ENCODE measurements at places on chromosomes 5 and 9.

- DNase-seq: no peak
These were observed 330.5 kb upstream of the ZNF462 start for GRCh38 chr9:106532306-106533015.

GRCh38 chr5:171980792-171981191, 25.6 kb downstream of the FBXW11 start:
- no peak for DNase-seq

GRCh38 chr5:176959051-176959450, 47.5 kb downstream of the UIMC1 start:
- no peak for DNase-seq

GRCh38 chr5:119275601-119276173, 80.1 kb upstream of the TNFAIP8 start:
- no peak for DNase-seq

DNA sequence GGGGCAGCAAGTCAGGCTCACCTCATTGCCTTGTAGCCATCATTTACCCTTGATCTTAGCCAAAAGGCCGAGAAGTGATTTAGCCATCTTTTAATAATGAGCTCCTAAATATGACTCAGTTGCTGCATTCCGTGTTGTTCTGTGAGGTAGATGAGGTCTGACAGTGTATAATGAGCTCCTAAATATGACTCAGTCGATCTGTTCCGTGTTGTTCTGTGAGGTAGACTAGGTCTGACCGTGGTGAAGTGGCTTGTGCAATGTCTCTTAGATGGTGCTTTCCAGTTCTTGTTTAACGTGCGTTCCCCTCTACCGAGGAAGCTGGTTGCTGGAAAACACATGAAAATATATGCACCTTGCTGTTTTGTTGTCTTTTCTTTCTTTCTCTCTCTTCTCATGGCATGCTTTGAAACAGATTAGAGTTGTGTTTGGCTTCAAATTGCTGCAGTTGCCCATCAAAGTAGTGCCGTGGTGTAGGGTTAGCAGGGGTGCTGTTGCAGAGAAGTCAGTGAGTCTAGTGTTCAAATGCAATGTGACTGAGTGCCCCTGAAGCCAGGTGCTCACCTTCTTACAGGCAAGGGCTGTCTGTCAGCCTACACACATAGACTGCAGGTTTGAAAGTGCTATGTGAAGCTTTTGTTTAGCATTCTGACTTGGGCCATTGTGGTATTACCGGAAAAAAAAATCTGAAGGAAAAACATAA, 118.6 kb downstream of the KDM4C start:
- no peak for DNase-seq

DNA sequence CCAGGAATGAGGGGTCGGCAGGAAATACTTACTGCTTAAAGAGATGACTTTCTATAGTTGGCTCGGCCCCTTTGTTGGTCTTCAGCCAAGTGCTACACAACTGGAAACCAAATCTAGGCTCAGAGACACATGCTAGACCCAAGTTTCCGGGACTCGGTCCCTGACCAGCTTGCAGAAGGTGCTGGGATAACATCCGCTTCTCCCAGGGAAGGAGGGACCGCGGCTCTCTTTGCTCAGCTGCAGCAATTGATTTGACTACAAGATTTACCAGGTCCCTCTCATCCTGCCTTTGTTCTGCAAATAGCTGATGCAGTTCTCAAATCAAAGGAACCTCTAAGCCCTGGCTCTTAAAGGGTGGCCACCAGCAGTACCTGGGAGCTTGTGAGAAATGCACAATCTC, 314.7 kb downstream of the MLLT3 start:
- DNase-seq: no peak

- DNase-seq: no peak
These were observed 95.1 kb upstream of the HMHB1 start for GRCh38 chr5:143716881-143717280.

- DNase-seq: no peak
These were observed 108.4 kb upstream of the FGF10 start for GRCh38 chr5:44497606-44498005.

GRCh38 chr9:10235376-10235775, 377.4 kb downstream of the PTPRD start:
- no peak for DNase-seq

DNA sequence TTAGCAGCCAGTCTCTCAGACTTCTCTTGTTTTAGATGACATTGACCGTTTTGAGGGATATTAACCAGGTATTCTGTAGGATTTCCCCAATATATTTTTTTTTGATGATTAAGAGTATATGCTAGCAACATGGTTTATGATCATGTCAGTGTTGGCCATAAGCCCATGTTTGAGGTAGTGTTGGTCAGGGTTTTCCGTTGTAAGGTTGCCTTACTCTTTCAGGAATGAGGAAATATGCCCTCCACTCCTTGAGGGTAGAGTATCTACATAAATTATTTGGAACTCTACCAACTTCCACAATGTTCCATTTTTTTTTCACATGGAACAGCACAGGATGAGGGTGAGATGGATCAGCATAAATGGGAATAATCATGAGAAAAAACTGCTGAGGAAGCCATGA, 188.4 kb upstream of the PRDM9 start:
- DNase-seq: no peak

DNA sequence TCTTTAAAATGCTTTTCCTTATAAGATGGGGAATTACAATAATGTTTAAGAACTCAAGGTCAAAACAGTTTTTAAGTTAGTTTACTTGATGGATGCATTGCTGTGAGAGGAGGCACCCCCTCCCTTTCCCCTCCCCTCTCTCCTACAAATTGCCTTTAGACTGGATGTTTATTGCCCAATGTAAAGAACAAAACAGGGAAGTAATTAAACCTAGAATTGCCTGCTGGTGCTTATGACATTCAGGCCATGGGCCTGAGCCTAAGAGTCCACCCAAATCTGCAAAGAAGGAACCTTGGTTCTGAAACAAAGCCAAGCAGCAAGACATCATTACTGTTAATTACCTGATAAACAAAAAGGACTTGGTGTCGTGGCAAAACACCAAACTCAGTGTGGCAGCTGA, 630.3 kb downstream of the ISL1 start:
- DNase-seq: no peak

- no peak for DNase-seq
These were observed 37.8 kb downstream of the MOCS2 start for GRCh38 chr5:53071738-53072137.

GRCh38 chr5:178126556-178126955, 4.3 kb upstream of the RMND5B start:
- DNase-seq: no peak

DNA sequence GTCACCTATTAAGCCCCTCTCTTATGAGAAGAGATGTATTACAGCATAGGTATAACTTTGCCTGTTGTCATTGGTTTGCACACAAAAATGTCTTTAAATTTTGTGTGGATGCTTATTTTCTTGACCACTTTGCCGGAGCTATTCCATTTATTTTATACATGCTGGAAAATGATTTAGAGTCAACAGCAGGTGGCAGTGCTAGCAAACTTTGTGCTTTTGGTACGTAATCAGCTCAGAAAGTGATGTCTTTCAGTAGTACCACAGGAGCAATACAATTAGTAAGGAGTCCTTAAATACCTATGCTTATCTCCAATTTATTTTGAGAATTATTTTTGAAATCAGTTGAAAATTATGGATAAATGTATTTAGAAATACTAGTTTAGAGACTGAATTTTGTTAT, 19.8 kb upstream of the NUDT12 start:
- DNase-seq: no peak

GRCh38 chr5:76662521-76662920, 39.3 kb upstream of the F2RL2 start:
- no peak for DNase-seq

GRCh38 chr9:91949392-91949945, 559 bp downstream of the ROR2 start:
- no peak for DNase-seq

DNA sequence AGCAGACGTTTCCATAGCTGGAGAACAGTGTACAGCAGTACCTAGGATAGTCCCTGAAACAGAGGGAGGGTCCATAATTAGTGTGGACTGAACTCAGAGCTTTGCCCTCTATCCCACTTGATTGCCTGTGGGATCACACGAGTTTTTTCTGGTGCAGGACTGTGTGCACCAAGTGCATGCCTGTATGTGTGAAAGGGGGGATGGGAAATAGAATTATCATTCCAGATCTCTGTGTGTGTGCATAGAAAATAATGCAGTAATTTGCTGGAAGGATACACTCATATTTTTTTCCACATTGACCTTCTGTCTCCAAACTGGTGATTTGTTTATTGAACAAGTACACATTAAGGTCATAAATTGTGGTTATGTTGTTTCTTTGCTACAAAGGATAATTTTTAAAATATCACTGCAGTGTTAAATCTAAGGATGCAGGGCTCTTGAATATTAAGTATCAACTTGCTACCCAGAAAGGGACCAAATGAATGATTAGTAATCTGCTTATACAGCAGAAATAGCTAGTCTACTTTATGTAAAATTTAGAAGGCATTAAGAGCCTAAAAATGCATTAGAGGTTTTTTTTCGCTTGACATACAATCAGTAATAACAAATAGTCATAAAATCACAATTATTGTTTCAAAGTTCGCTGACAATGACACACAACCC, 292.9 kb downstream of the CDH18 start:
- DNase-seq: no peak

DNA sequence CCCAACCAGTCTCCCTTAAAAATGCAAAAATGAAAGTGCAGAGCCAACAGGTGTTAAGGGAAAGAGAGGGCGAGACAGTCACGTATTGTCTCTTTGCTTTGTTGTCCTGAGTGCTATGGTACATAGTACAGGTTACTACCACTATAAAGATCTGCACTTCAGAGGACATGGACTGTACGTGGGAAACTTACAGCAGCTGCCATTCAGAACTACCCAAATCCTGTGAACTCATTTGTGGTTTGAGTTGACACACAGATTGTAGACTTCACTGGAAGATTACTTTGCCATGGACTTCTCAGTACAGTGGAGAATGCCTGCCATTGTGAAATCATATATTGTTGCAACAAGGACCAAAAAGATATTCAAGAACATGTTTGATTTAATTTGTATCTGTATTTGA, 34.8 kb downstream of the FBXO38 start:
- no peak for DNase-seq

GRCh38 chr9:121268598-121268850, 562 bp downstream of the GSN start:
- DNase-seq: no peak

DNA sequence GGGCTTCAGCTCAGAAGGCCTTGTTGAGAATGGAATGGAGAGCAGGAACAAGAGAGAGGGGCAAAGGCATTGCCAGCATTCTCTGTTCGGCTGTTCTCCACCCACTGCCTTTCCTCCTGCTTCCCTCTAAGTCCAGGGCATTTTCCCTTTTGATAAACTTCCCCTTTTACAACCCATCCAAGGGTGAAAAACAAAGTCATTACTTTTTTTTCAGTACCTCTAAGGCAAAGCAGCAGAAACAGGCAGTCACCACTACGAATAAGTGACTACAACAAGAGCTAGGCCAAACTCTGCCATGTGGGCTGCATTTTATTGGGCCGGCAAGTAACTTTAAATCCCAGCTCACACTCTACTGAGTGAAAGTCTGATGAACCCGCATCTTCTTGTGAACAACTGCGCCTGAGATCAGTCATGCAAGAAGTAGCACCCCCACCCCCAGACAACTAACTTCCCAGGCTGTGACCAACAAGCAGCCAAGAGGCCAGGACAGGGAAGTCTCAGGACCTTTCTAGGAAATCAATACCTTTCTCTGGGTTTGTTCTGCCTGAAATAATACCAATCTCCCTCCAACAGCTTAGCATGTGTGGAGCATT, 13.1 kb downstream of the IL7R start:
- no peak for DNase-seq

- DNase-seq: no peak
These were observed 802 bp downstream of the CCDC107 start for GRCh38 chr9:35658968-35659220.

DNA sequence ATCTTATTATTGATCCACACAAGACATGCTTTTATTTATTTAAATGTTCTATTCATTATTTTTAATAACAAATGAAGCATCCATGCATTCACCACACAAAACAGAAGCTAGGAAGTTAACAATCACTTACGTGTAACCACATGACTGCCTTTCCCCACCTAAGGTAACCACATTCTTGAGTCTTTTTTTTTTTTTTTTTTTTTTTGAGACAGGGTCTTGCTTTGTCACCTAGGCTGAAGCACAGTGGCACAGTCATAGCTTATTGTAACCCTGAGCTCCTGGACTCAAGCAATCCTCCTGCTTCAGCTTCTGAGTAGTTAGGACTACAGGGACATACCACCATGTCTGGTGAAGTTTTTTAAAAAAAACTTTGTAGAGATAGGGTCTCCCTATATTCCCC, 133.0 kb downstream of the DOCK2 start:
- DNase-seq: no peak

- no peak for DNase-seq
These were observed 26.7 kb downstream of the APBA1 start for GRCh38 chr9:69645488-69645887.

DNA sequence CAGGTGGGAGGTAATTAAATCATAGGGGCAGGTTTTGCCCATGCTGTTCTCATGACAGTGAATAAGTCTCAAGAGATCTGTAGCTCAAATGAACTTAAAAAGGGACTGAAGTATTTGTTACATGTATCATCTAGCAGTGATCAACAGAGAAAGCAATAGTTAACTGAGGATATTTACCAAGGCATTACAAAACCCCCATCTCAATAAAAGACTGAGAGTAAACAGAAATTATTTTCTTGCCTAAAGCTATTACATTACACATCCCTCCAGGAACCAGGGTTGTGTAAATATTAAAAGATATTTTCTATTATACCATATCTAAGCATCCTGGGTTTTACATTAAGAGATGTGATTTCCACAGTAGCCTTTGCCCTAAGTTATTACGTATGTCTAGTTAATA, 169.9 kb downstream of the CTNND2 start:
- no peak for DNase-seq

DNA sequence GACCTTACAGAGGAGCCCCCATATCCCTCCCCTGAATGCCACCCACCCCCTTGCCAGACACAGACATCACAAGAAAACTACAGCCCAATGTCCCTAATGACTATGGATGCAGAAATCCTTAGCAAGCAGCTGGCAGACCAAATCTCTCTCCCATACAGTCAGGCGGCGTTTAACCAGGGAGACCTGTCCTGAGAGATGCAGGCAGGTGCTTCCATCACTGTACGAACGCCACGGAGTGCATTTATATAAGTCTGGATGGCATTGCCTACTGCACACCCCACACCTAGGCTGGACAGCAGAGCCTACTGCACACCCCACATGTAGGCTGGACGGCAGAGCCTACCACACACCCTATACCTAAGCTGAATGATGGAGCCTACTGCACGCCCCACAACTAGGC, 34.4 kb upstream of the SARDH start:
- DNase-seq: no peak

GRCh38 chr5:168992016-168992415, 308.9 kb downstream of the SLIT3 start:
- no peak for DNase-seq

GRCh38 chr5:170289764-170290163, 7.8 kb downstream of the LCP2 start:
- no peak for DNase-seq
